ENCODE measurements at places on chromosomes 2 and 18. TPM values are rescaled to one million over a fixed set of nuclear protein-coding genes. Genes with fewer than 3 reads are reported as not detected.
A peak's percentile ranks its signal among the peaks of the same experiment; 100 is the strongest.

The PAPOLG gene
- 14.7 TPM for total RNA-seq

GRCh38 chr2:232296776-232297525 is 81.6 kb upstream of the ALPP start:
- no peak for DNase-seq

DNA sequence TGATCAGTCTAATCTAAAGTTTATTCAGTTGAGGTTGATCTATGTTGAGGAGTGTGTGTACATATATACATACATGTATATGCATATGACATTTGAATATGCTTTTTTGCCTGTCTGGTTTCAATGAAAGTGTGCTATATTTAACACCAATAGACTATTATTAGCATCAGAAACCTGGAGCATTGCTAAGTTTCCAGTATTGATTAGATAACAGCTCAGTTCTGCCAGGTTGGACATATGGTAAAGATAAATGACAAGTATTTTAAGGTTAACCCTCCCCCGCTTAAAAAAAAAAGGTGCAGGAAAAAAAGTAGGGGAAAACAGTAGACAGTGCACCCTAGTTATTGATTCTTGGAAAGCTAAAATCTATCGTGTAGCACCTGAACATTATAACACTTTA is 19.4 kb downstream of the CREB1 start:
- DNase-seq = no peak

The SERPINB12 gene
- 0.68 TPM for total RNA-seq

DNA sequence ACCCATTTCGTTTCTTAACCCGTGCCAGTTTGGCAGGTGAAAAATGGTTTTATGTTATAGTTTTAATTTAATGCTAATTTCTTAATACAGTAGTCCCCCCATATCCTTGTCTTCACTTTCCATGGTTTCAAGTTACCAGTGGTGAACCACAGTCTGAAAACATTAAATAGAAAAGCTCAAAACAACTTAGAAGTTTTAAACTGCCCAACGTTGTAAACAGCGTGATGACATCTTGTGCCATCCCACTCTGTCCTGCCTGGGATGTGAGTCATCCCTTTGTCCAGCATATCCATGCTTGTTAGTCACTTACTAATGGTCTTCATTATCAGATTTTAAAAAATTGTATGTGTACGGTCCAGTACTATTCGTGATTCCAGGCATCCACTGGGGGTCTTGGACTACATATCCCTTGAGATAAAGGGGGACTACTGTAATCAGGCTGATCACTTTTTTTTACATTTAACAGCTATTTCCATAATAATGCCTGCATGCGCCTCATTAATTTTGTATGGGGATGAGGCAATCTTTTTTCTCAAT is 31.9 kb downstream of the SLC66A3 start:
- peak; percentile 48 for DNase-seq

DNA sequence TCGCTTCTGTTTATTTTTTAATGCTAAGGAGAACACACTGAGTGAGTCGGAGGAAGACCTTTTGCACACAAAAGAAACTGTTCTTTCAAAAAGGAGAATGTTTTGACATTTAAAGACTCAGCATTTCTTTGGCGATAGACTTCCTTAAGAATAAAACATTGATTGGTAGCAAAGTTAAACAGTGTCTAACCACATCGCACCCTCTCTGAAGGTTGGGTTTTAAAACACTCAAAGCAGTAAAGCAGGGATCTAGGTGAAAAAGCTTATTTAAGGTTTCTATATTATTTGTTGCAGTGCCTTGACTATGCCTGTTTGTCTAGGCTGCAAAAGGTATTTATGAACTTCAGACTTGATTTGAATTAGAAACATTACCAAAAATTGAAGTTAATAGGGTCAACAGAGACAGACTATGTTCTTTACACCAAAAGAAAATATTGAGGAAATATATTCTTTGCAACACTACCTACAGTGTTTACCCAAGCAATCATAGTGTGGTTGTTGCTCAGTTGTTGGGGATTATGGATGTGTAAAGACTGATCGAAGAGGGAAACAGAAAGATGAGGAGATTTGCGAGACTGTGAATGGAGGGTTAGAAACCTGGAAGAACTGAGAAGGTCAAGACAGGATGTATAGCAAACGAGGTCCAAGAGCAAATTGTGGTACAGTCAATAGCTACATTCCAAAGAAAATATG is 297.8 kb upstream of the SLC39A10 start:
- no peak for DNase-seq

- DNase-seq = no peak
Measured at GRCh38 chr2:84393829-84394228, 65.3 kb downstream of the SUCLG1 start.

The CENPO gene
- 8.3 TPM for total RNA-seq

The CHMP3 gene
- total RNA-seq = 106 TPM

The IL1B gene
- total RNA-seq = not detected

The CD8B2 gene
- not detected for total RNA-seq

- peak; percentile 28 for DNase-seq
Measured at GRCh38 chr2:144166743-144167142, 353.2 kb downstream of the ZEB2 start.

The NEB gene
- 1,145 TPM for total RNA-seq

DNA sequence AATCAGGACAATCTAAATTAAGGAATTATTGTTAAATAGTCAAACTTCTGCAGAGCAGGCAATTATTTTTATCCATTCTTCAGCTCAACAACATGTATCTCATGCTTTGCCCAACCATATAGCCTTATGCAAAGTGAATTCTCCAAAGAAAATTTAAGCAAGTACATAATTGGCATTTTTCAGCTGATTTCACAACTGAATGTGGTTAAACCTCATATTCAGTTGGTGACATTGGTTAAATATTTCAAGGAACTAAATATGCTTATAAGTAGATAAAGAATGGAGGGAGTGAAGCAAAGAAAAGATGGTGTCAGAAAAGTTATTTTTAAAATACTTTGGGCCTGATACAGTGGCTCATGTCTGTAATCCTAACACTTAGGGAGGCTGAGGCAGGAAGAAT is 816.2 kb downstream of the NRXN1 start:
- no peak for DNase-seq

The DSG1 gene
- total RNA-seq = not detected

Measured in myocyte (in vitro differentiated cells).